ENCODE measurements at places on chromosomes 11 and 22.
A peak's percentile ranks its signal among the peaks of the same experiment; 100 is the strongest.

DNA sequence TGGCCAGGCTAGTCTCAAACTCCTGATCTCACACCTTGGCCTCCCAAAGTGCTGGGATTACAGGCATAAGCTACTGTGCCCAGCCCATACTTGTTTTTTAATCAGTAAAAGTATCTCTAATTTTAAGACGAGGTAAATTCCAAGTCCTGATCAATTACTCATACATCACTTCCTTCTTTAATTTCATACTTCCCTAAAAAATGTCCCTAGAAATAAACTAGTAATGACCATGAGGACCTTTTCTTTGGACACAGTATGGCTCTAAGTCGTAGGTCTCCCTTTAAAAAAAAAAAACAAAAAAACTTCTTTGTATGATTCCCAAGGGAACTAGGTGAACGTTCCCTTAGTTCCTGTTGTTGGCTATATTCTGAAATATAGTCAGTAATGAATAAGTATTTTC lies 29.8 kb downstream of the NUP98 start:
- DNase-seq: no peak

DNA sequence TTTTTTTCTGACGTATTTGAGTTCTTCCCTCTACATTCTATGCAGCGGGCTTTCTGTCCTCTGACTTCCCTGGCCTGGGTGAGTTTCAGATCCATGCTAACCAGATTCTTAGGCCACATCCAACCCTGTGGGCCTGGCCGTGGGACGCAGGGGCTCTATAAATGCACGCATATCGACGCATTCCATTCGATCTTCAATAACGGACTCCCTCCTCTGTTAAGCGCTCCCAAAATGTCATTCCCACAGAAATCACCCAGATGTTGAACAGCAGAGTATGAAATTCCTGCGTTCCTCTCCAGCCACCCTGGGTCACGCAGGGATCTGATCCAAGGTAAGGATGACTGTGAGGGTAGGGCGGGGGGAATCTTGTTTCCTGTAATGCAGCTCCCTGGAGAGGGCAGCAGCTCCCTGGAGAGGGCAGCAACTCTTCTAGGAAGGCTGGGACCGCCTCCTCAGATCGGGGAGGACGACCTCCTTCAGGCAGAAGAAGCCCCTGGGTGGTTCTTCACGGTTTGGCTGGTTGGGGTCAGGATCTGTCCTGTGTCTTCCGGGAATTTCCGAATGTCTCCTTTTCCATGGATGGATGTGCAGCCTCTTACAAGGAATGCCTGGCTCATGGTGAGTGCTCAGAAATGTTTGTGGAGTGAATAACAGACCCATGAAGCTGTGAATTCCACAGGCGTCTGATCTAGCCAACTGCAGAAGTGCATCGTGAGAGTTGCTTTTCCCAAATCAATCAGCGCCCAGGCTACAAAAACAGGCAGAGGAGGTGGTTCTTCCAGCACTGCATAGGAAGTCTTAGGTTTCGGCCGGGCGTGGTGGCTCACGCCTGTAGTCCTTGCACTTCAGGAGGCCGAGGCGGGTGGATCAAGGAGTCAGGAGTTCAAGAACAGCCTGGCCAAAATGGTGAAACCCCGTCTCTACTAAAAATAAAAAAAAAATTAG lies 12.2 kb downstream of the MRGPRD start:
- DNase-seq: no peak

DNA sequence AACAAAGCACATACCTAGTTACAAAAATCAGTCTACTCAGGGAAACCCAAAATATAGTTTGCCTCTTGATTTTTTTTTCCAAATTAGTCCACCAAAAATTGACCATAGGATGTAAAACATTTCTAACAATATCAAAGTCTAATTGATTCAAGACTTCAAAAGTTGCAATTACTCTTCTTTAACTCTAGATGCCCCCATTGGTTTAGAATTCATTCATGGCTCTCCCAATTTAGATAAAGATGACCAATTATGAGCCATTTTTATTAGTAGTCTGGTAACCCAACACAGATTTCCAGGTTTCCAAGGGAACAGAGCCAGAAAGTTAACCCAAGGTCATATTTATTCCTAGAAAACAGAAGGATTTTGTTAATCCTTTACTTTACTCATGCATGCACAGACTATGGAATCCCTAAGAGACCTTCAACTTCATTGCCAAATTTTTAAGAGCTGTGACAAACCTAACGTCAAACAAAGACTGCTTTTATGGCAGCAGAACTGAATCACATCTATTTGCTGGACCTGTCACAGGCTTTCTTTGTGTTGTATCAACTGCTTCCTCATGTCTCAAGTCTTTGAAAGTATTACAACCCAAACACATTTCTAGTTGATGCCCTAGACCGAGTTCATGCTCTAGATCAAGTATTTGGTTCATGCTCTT lies 55.3 kb downstream of the C22orf42 start:
- peak; percentile 15 for DNase-seq

DNA sequence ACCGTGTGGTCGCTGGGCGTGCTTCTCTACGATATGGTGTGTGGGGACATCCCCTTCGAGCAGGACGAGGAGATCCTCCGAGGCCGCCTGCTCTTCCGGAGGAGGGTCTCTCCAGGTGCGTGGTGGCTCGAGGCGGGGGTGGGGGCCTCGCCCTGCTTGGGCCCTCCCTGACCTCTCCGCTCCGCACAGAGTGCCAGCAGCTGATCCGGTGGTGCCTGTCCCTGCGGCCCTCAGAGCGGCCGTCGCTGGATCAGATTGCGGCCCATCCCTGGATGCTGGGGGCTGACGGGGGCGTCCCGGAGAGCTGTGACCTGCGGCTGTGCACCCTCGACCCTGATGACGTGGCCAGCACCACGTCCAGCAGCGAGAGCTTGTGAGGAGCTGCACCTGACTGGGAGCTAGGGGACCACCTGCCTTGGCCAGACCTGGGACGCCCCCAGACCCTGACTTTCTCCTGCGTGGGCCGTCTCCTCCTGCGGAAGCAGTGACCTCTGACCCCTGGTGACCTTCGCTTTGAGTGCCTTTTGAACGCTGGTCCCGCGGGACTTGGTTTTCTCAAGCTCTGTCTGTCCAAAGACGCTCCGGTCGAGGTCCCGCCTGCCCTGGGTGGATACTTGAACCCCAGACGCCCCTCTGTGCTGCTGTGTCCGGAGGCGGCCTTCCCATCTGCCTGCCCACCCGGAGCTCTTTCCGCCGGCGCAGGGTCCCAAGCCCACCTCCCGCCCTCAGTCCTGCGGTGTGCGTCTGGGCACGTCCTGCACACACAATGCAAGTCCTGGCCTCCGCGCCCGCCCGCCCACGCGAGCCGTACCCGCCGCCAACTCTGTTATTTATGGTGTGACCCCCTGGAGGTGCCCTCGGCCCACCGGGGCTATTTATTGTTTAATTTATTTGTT lies 2.4 kb downstream of the PIM3 start:
- DNase-seq: no peak

- no peak for DNase-seq
These were observed 62.9 kb upstream of the LRRC4C start for GRCh38 chr11:41522391-41522790.

DNA sequence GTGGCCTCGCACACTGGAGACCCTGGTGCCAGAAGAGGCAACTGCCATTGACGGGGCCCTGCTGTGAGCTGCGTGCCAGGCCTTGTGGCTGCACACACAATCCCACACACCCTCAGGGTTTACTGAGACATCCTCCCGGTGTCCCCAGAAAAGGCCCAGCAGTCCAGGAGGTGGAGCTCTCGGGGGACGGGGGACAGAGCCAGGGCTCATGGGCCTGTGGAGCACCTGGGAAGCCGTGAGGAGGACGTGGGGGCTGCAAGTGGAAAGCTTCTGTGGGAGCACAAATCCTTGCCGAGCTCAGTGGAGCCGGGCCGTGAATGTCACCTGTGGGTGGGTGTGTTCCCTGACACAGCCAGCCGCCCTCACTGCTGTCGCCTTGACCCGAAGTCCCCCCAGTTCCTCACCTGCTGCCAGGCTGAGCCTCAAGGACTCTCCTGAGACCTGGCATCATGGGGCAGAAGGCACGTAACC lies 609.7 kb downstream of the TBC1D22A start:
- DNase-seq: no peak

- DNase-seq: no peak
These were observed 387.1 kb downstream of the SOX6 start for GRCh38 chr11:15969281-15969680.

DNA sequence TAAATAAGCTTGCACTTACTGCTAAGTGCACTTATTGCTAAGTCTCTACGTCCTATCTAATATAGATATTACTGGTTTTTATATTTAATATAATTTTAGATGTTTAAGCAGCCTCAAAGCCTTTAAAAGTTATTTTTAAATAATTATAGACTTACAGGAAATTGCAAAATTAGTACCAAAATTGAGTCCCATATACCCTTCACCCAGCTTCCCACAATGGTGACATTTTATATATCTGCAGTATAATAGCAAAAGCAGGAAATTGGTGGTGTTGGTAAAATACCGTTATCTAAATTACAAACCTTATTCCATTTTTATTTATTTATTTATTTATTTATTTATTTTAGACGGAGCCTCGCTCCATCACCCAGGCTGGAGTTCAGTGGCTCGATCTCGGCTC lies 1.9 kb upstream of the AP1B1 start:
- no peak for DNase-seq

GRCh38 chr11:4019891-4020290 lies 74.7 kb upstream of the RRM1 start:
- DNase-seq: no peak

GRCh38 chr11:68816251-68816776 lies 25.4 kb downstream of the CPT1A start:
- no peak for DNase-seq

DNA sequence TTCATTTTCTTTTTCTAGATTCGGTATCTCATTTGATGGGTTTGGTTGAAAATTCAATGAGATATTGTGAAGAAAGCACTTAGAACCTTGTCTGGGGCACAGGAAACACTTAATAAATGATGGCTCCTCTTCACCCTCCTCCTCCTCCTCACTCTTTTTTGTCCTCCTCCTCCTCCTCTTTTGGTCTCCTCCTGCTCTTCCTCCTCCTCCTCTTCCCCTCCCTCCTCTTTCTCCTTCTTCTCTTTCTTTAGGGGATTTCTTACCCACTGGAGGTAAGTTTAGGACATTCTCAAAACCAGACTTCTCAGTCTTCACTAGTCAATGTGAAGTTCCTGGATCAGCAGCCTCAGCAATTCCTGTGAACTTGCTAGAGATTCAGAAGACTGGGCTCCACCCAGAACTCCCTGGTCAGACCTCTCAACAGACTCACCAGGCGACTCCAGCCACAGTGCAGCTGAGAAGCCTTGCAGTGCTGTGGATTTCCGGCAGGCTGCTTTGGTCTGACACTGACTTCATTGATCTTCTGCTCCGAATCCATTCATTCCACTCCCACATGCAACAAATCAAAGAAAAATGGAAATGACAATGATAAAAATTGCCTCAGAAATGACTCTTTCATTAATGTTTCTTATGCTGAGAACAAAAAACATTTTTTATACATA lies 368.6 kb upstream of the B3GAT1 start:
- no peak for DNase-seq

DNA sequence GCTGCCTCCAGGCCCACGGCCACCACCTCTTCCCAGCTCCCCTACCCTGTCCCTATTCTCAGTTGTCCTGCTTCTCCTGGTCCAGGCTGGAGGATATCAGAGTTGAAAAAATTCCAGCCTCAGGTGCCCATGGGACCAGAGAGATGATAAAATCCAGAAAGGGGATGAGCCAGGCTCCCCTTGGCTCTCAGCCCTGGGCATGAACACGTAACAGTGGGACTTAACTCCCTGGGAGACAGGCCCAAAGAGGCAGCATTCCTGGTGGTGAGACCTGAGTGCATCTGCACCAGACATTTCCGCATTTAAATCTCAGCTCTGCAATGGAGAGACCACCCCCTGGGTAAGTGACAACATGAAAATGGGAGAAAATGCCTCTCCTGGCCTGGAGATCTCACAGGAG lies 10.4 kb upstream of the SLC39A13 start:
- no peak for DNase-seq

DNA sequence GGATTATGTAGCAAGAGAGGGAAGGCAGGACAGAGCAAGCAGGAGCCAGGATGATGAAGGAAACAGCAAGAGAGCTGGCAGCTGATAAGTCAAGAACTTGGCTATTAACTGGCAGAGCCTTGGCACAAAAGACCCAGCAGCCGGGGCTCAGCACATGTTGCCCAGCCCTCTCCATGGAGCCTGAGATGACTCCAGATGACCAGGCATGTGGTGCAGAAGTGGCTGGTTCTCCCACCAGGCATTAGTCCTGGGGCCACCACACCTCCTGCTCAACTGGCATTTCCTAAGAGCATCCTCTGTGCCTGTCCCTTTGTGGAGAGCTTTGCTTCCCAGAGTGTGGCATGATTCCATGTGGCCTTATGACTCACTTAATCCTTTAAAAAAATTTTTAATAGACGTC lies 522.6 kb downstream of the MN1 start:
- no peak for DNase-seq

DNA sequence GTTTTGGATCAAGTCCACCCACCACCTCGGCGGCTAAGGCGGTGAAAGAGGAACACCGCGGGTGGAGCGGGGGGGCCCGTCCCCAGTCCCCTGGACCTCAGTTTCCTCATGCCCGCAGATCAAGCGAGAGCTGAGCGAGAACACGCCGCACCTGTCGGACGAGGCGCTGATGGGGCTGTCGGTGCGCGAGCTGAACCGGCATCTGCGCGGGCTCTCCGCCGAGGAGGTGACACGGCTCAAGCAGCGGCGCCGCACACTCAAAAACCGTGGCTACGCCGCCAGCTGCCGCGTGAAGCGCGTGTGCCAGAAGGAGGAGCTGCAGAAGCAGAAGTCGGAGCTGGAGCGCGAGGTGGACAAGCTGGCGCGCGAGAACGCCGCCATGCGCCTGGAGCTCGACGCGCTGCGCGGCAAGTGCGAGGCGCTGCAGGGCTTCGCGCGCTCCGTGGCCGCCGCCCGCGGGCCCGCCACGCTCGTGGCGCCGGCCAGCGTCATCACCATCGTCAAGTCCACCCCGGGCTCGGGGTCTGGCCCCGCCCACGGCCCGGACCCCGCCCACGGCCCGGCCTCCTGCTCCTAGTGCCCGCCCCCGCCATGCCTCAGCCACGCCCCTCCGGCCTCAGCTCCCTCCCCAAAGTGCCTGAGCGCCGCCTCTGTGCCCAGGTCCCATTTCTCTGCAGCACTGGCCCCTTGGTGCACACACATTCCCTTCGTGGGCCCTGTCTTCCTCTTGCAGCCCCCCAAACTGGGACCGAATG lies 12.7 kb downstream of the MAFF start:
- no peak for DNase-seq

GRCh38 chr11:74318241-74318932 lies 6.9 kb upstream of the P4HA3 start:
- no peak for DNase-seq

- no peak for DNase-seq
These were observed 340.8 kb upstream of the MTNR1B start for GRCh38 chr11:92628401-92629292.

Data from HCT116 (cell line).